Activated CD4-positive, alpha-beta memory T cell treated with anti-CD3 and anti-CD28 coated beads for 36 hours (primary cell): ENCODE measurements at places on chromosomes 3 and 15.

DNA sequence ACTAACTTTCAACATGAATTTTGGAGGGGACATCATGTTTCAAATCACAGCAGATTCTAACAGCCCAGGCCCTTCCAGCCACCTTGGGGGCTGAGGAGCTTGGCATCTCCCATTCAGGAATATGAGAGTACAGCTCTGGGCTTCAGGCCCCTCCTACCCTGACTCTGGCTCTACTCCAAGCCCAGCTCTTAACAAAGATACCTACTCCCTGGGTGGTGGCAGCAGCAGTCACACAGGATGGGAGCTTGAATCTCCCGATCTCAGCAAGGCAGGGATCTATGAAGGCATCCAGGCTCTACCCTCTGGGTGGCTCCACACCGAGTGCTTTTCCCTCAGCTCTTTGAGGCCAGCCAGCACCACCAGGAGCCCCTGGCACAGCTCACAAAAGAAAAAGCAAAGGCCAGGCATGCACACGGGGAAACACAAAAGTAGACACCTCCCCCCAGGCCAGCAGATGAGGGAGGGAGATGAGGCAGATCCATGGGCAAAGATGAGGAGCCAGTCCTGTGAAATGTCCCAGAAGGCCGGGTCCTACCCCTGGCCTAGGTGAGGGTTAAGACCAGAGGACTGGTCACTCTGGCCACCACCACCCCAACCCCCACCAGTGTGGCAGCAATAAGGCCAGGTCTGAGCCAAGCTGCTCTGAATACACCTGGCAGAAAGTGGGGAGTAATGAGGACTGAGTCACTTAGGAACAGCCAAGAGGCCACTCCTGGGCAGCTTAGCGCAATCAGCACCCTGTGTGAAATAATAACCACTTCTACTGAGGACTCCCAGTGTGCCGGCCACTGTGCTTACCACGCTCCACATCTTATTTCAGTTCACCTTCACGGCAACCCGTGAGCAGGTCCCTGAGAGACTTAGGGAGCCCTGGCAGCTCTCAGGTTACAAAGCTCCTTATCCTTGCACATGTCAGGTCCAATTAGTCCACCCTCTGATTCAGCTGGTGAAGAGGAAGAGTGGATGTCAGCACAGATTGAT, 24.3 kb downstream of the PLA2G4F start:
- peak; percentile 7 for DNase-seq

DNA sequence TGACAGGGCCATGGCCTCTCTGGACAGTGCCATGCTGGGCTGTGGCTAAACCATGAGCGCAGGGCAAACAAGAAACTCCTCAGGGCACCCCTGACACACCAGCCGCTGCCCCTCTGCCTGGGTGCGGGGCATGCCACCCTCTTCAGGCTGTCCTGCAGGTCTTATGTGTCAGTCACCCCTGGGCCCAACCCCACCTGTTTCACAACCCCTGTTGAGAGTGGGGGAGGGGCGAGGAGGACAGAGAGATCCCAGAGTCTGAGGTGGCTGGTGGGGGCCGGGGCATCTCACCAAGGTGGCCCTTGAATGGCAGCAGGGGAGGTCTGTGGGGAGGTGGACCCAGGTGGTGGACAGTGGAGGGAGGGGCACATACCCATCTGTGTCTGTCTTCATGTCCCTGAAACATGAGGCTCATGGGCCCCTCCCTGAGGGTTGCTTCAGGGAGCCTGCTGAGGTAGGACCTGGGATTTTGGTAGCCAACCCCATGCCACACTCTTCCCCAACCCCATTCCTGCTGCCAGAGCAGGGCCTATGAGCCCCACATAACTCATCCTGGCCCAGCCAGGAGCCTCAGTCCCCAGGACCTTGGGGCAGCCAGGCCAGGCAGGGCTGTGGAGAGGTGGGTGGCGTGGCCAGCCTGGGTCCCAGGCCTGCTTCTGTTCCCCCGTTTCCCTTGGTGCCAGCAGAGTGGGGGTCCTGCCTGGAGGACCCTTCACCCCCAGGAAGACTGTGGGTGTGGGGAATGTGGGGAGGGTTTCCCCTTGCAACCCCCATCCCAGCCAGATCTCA, 1.7 kb upstream of the STAB1 start:
- DNase-seq = no peak

DNA sequence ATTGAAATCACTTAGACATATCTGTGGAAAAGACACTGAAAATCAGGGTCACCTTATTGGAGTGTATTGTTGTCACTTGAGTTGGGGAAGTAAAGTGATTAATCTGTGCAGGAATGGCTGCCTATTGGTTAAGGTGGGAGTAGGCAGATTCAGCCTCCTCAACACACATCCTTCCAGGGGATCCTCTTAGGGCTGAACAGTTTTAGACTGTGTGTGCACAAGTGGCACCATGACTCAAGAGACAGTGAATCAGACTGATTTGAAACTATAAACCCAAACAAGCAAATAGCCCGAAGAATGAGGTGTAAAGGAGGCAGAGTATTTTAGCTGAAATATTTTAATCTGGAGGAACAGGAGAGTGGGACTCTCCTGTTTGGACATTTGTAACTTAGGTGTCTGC, 4.9 kb downstream of the ABHD17C start:
- DNase-seq = no peak

DNA sequence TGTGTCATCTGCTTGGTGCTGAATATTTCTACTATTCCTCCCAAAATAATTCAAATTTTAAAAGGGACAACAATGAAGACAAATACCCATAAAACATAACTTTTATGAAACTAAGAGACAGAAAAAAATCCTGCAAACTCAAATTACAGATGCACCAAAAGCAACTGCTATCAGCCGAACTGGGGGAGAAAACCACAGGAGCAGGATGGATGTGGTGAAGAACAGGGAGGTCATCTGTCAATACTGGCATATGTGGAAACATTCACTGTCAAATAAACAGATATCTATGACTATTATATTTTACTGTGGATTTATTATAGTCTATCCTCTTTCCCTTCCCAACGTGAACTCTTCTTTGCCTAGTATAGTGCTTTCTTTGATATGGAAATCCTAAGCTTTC, 53.3 kb upstream of the CPOX start:
- DNase-seq = no peak

GRCh38 chr3:191912616-191913204, 451.7 kb downstream of the PYDC2 start:
- DNase-seq = no peak

GRCh38 chr3:107772016-107772415, 249.3 kb downstream of the BBX start:
- DNase-seq = no peak

GRCh38 chr3:25775936-25776335, 7.3 kb downstream of the NGLY1 start:
- DNase-seq = no peak

DNA sequence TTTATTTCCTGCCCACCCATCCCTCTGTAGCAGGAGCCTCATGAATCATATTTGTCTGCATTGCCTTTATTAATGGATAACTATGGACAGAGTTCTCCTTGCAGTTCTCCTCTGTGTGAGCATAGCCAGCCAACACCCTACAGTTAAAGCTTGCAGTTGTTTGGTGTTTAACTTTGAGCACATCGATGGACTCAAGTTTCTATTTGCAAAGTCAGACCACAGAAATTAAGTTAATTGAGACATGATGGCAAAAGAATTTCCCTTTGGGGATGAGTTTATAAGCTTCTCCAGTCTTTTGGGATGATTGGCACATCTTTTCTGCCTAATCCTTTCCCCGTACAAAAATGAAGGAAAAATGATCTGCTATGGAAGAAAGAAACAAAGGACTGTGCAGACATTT, 398.9 kb upstream of the THBS1 start:
- DNase-seq = no peak

DNA sequence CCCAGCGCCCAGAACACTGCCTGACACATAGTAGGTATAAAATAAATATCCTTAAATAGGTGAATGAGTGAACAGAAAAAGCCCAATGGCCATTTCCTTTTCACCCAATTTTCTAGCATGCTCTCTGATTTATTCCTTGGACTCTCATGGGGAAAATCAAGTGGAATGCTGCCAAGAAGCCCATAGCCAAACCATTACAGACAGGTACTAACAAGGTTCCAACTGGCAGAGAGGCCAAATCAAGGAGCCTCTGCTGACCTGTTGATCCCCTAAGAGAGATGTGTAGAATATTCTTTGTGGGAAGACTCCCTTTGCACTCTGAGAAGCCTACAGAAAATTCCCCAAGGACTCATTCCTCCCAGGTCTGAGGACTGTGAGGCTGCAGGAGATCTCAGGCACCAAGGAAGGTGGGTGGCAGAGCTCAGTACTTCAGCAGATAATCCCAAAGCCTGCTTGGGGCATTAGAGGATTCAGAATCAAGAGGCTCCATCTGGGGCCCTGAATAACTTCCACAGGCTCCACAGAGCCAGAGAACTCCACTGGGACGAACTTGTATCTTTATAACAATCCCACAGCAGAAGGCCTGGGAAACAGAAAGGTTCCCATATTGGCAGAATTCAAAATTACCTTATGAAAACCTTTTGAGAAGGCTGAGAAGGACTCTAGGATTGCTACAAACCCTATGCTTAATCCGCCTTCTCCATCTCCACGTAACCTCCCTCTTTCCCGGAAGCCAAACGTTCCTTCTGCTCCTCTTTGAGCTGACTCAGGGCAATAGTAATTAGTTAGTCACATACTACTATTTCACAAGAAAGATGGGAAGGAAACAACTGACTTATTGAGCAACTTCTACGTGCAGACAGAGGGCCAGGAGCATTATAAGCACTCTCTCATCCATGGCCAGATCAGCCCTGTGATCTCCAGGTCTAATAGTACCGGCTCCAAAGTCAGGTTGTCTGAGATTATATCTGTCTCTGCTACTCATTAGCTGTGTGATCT, 34.5 kb downstream of the PRICKLE2 start:
- DNase-seq = no peak

GRCh38 chr15:44788748-44789147, 52.4 kb downstream of the TRIM69 start:
- peak; percentile 72 for DNase-seq

GRCh38 chr15:70060214-70060992, 37.3 kb downstream of the TLE3 start:
- DNase-seq = no peak

DNA sequence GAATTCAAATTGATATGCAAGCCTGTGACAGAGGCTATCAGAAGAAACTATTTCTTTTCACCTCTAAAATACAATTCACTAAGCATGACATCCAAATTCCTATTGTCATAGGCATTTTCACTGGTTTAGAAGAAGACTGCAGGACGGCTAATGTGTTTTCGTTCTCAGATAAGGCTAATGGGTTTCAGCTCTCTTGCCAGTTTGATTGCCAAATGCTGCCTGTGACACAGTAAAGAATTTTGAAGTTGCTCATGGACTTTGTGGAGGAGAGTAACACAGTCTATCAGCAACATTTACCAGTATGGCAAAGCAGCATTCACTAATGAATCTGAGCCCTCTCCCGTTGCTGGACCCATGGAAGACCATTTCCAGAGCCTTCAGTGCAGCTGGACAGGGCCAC, 948.1 kb downstream of the FHIT start:
- no peak for DNase-seq

- no peak for DNase-seq
Observed at GRCh38 chr3:144763878-144764454, 792.3 kb downstream of the DIPK2A start.

GRCh38 chr15:32119286-32119685, 89.0 kb downstream of the CHRNA7 start:
- DNase-seq = no peak

GRCh38 chr3:116569611-116570010, 124.3 kb upstream of the LSAMP start:
- no peak for DNase-seq

- no peak for DNase-seq
Observed at GRCh38 chr3:1787094-1787493, 311.6 kb upstream of the CNTN4 start.

- no peak for DNase-seq
Observed at GRCh38 chr3:41060106-41060505, 139.2 kb upstream of the CTNNB1 start.

DNA sequence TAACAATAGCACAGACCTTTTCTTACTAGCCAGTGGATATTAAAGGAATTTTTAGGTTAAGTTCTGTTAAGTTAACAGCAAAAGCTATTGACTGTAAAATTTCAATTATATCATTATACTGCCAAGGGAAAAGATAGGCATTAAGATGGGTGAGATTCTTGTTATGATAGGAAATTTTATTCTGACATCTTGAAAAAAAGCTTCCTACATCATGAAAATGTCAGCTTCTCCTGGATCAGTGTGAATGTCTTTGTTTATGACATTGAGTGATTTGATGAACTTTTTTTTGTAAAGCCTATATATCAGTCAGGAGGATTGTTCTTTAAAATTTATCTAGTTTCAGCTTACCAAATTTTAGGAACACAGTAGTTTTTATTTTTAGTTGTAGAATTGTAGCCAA, 47.4 kb upstream of the SLITRK3 start:
- DNase-seq = no peak

DNA sequence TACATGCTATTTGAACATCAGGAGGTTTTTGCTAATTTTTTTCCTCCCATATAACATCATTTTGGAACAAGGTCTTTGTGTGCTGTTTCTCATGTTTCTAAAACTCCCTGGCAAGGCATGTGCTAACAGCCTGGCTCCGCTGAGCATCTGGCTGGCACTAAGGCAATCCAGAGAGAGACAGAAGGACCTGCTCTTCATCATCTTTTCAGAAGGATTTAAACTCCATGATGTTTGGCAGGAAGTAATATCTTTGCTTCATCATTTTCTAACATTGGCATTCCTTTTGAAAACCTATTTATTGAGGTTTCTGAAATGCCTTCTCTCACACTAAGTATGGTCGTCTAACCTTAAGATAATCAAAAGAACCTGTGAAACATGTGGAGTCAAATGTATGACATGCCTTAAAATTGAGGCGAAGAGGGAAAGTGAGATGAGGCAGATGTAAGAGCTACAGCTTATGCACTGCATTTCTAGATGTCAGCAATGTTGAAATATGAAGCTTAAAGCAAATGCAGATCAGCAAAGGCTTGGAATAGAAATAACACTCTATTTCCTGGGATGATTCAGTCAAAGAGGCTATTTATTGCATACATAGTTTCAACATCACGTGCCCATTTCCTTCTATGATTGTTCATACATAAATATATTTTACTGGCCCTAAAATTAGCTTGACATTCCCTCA, 592.0 kb downstream of the ZNF385D start:
- no peak for DNase-seq

- DNase-seq = no peak
Observed at GRCh38 chr3:64078966-64079365, 55.7 kb upstream of the PSMD6 start.

DNA sequence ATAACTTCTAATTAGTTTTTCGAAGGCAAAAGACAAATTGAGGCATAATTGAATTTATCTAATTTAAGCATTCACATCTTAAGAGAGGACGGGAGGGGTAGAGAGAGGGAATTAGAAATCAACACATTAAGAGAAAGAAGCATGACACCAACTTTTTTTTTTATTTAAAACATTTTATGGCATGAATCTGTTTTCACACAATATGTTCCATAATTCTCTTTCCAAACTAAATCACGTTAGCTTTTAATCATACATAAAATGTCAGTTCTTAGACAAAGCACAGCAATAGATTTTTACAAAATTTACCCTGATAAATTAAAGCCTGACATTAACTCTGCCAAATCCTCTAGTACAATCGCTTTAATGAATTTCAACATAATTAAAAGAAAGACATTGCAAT, 600.8 kb upstream of the ROBO1 start:
- DNase-seq = no peak

- DNase-seq = no peak
Observed at GRCh38 chr3:94172695-94173310, 109.9 kb downstream of the NSUN3 start.
